ENCODE measurements at places on chromosomes 5 and 9. TPM values are rescaled to one million over a fixed set of nuclear protein-coding genes. Genes with fewer than 3 reads are reported as not detected.

CTNNAL1 gene
- polyA plus RNA-seq: 282 TPM

NXNL2 gene
- 0.20 TPM for polyA plus RNA-seq

LHX6 gene
- 1.7 TPM for polyA plus RNA-seq

CCL21 gene
- polyA plus RNA-seq: 152 TPM

CTSV gene
- polyA plus RNA-seq: 0.20 TPM

Measured in adrenal gland (tissue), 19 donors.